EL (cell line): ENCODE measurements at places on chromosomes 4 and X.

DNA sequence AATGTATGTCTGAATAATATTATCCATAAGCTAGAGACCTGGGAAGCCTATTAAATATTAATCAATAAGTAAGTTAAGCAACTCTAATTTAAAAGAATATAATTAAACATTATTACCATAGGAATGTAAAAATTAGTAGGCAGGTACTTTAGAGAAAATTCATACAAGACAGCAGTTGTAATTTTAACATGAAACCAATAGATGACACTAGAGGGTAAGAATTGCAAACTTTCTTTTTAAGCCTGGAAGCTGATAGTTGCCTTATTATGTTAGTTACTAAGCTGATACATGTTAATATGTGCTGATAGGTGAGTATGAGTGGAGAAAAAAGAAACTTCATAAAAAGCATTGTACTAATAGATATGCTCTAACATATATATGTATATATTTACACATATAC, 1157.4 kb downstream of the FAM133A start:
- DNase-seq = no peak

GRCh38 chrX:866441-866990, 235.9 kb downstream of the SHOX start:
- no peak for DNase-seq

GRCh38 chrX:134551376-134552048, 91.5 kb downstream of the HPRT1 start:
- DNase-seq = peak; percentile 68

DNA sequence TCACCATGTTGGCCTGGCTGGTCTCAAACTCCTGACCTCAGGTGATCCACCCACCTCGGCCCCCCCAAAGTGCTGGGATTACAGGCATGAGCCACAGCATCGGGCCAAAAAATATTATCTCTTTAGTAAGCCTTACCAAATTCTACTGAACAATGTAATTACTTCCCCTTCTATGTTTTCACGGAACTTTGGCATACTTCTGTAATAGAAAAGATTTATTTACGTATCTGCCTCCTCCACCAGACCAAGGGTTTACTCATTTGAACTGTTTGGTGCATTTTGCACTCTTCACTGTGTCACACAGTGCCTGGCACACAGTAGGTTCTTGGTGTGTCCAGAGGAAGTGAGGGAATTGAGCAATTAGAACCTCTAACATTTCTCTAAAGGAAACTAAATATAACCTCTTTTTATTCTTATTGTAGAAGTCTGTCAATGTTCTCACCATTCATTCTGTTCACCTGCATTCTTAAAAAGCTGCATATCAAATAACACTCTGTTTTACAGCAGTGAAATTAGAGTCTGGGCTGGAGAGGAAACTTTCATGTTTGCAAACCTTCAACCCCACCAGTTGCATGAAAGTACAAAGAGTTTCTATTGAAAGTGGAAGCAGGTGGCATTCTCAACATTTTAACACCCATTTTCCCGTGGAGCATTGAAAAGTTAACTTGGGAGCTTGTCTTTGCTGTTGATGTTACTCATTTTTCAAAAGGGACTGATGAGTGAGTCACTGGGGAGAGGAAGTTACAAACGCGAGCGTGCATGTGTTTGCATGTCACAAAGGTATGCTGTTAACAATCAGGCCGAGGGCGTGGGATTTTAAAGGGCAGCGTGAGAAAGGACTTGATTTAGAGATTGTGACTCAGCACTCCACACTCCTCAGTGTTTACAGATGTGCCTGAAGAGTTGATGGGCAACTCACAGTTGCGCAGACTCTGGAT, 314.1 kb downstream of the STK32B start:
- DNase-seq = peak; percentile 97

DNA sequence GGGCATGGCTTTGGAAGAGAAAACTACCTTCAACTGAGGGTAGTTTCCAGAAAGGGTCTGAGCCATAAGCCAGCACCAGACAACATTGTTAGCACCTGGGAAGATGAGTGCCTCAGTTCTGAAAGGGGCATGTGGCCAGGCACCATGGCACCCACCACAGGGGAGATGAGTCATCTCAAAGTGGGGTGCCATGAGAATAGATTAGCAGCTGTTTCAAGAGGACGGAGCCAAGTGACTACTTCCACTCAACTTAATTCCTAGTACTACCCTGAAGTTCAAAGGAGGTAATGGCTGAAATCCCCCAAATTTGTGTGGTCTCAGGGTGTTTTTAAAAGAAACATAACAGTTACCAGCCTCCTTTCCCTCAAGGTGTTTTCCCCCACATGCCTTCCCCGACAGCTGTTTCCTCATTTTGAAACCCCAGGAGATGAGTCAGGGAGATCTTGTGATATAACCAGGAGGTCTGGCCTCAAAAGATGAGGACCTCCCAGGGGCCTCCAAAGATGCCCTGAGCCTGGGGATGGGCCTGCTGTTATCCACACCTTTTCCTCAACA, 27.8 kb upstream of the FTHL17 start:
- DNase-seq = no peak

DNA sequence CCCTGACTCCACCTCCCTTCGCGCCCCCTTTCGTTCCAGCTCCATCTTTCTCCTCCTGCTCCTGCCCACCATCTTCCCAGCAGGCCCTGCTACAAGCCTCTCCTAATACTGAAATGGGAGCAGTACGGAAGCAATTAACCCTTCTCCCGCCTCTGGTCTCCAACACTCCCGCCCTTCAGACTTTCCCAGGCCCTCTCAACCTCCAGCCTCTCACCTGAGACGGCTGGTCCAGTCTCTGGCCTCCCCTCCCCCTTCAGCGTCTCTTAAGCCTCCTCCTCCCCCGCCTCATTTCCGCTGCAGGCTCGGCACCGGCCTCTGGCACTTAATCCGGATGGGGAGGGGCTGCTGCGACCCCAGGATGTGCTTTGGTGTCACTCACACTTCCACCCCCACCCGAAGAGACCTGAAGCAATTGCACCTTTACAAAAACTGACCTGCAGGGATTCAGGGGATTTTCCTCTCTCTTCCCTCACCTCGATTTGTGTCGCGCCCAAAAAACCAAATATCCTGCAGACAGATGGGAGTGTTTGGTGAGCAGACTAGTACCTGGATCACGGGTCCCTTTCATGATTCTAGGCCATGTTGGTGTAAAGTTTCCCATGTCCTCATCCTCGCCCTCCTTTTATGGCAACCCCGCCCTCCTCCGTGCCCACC, 657 bp downstream of the TCEAL8 start:
- DNase-seq = peak; percentile 35

DNA sequence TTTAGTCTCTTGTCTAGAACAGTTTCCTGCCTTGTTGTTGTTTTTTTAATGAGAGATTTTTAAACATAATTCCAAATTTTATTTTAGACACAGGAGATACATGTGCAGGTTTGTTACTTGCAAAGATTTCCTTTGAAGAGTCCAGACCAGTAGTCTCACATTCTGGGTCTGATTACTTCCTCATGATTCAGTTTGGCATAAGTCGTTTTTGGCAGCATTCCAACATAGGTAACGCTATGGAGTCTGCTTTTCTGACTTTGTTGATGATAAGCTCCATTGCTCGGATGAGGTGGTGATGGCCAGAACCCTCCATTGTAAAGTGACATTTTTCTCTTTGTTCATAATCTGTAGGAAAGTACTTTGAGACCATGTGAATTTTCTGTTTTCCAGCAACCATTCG, 74.7 kb downstream of the CLCN4 start:
- no peak for DNase-seq

- DNase-seq = no peak
Measured at GRCh38 chrX:18561020-18561419, 110.9 kb downstream of the RS1 start.

DNA sequence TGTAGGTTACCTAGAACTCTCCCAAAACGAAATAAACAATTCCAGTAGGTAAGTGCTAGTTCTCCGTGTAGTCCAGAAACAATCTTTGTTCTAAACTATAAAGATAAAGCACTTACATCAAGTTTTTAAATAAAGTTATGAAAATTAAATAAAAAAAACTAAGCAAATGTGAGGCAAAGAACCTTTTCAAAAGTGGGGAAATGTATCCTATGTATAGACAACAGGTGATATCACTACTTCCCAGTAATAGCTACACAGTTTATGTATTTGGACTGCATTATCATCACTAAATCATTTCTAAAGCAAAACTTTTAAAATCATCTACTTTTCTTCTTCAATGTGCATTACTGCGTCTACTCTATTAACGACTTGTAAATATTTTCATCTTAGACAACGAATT, 2.0 kb downstream of the YTHDC1 start:
- DNase-seq = no peak

GRCh38 chr4:38371391-38371851, 292.6 kb upstream of the KLF3 start:
- DNase-seq = peak; percentile 56

- no peak for DNase-seq
Measured at GRCh38 chr4:92334716-92335350, 31.1 kb downstream of the GRID2 start.
